WTC11 (cell line): ENCODE measurements at places on chromosomes 1 and 21. TPM values are rescaled to one million over a fixed set of nuclear protein-coding genes. Genes with fewer than 3 reads are reported as not detected.

GRCh38 chr1:11273595-11274234 is 717 bp downstream of the UBIAD1 start:
- peak overlapping the region; percentile 92 for H3K4me3 ChIP-seq
- peak overlapping the region; percentile 83 for H3K27ac ChIP-seq
- no peak for DNase-seq
- peaks cover 17% of the 10 kb centered on the region for H3K36me3 ChIP-seq
- peaks cover 14% of the 10 kb centered on the region for H3K4me1 ChIP-seq

DNA sequence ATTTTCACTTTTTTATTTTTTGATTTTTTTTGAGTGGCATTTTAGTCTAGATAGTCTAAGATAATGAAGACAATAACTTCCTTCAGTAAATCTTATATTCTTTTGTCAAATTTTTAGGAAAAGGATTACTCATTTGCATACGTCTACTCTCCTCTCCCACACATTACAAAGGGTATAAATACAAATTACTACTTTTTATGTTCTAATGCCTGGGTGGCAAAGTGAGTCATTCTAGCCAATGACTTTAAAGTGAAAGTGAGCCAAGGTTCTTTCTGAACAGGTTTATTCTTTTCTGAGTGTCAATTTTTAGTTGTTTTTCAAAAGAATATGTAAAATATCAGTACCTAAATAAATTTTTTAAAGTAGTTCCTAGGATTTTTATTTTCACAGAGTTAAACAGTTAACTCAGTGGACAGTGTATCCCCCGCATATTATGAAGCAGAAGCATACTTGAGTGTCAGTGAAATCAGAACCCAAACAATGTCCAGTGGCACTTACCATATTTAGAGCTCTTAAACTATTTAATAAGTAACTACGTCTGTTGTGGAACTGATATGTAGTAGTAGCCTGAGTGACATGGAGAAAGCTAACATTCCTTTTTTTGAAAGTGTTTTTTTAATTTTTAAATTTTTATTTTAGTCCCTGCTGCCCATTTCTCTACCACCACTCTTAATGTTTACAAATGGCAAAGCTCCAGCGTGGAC is 141.7 kb downstream of the PHTF1 start:
- H3K36me3 ChIP-seq = no peaks in the 10 kb centered on the region
- H3K4me1 ChIP-seq = peaks cover 17% of the 10 kb centered on the region
- no peak overlapping the region for H3K4me3 ChIP-seq
- no peak for DNase-seq
- no peak overlapping the region for H3K27ac ChIP-seq
- no peaks in the 10 kb centered on the region for H3K27me3 ChIP-seq

GRCh38 chr1:180525715-180526039 is 23.3 kb upstream of the ACBD6 start:
- no peak overlapping the region for H3K4me3 ChIP-seq
- no peaks in the 10 kb centered on the region for H3K27me3 ChIP-seq
- no peak for DNase-seq
- no peaks in the 10 kb centered on the region for H3K36me3 ChIP-seq

DNA sequence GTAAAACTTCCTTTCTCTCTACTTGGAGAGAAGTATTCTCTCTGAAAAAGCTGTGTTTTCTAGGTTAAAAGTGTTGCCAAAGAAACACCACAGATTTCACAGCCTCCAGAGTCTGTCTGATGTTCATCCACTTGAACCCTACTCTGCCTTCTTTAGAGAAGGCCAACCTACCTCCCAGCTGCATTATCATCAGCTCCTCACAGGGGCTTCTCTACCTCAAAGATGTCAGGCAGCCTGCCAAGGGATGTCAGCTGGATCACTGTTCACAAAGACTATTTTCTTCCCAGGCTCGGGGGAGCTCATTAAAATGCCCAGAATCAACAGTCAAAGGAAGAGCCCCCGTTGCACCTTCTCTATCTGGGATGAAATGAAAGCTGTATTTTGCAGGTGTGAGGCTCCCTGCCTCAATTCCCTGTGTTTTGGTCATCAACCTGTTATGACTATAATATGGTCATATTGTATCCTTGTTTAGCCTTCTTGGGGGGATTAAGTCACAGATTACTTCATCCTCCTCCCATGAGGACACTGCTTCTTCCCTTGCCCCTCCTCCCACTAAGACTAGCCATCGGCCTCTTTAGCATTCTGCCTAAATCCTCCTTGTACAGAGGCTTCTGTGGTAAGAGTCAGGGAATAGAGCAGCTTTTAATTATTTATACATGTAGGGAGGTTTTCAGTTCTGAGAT is 25.7 kb downstream of the ANGPTL7 start:
- no peak overlapping the region for H3K4me3 ChIP-seq
- H3K4me1 ChIP-seq = no peaks in the 10 kb centered on the region
- H3K36me3 ChIP-seq = peaks cover 72% of the 10 kb centered on the region
- H3K27ac ChIP-seq = no peak overlapping the region

GRCh38 chr1:160951443-160952128 is 3.0 kb downstream of the ITLN2 start:
- no peak overlapping the region for H3K4me3 ChIP-seq
- H3K4me1 ChIP-seq = peaks cover 38% of the 10 kb centered on the region
- DNase-seq = peak; percentile 71

DNA sequence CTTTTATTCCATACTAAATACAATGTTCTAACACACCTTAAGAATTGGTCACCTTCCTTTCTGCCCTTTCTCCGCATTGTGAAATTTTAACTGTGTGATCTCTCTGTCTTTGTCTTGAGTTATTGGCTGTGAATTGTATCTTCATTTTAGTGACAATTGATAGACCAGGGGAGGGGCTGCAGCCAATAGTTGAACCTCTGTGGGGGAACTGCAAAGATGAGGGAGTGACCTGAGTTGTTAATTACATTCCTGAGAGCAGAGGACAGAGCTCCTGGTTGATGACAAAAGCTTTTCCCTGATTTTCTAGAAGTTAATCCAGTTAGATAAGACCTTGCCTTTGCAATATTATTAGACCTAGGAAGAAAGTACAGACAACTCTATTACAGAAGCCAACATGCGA is 1535.7 kb downstream of the BRINP3 start:
- H3K4me3 ChIP-seq = no peak overlapping the region
- no peak overlapping the region; the same call in 1 of the 2 replicates for H3K27ac ChIP-seq
- H3K27me3 ChIP-seq = no peaks in the 10 kb centered on the region
- H3K36me3 ChIP-seq = no peaks in the 10 kb centered on the region
- H3K4me1 ChIP-seq = peaks cover 10% of the 10 kb centered on the region

DNA sequence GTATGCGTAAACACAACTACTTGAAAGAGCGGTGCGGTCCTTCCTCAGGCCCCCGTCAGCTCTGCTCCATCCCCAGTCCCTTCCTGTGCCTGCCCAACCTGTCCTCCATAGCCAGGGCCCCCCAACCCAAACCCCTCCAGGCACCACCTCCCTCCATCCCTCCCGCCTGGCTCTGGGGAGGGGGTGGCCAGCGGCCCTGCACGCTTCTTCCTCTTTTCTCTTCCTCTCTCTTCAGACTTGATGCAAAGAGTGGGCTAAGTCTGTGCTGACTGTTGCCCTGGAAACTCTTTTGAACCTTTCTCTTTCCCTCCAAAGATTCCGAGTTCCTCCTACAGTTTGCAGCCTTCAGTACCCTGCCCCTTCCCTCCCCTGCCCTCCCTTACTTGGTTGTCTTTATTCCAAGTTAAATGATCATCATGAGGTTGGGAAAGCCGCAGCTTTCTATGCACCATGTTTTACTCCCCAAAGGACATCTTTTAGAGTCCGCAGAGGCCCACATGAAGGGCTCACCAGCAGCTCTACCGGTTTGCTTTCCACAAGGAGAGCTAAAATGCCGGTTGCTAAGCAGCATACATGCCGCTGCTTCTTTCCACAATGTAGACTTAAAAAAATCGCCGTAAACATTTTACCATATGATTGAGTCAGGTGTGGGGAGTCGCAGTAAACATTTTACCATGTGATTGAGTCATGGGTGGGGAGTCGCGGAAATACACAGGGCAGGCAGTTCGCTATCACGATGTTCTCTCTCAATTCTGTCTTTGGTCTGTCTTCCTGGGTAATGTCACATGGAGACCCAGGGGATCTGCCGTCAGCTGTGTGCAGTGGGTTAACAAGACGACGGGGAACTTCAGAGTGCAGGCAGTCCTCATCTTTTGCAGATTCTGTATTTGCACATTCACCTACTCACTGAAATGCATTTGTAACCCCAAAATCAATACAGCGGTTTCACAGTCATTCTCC is 525.3 kb downstream of the KIF26B start:
- no peak for DNase-seq
- no peaks in the 10 kb centered on the region for H3K4me1 ChIP-seq
- no peaks in the 10 kb centered on the region; the same call in 1 of the 2 replicates for H3K27me3 ChIP-seq
- H3K4me3 ChIP-seq = no peak overlapping the region

GRCh38 chr1:230827081-230827681 is 41.1 kb downstream of the C1orf198 start:
- no peaks in the 10 kb centered on the region for H3K36me3 ChIP-seq
- H3K27me3 ChIP-seq = no peaks in the 10 kb centered on the region; the same call in 1 of the 2 replicates
- no peaks in the 10 kb centered on the region for H3K4me1 ChIP-seq
- no peak overlapping the region for H3K27ac ChIP-seq
- DNase-seq = no peak
- H3K4me3 ChIP-seq = no peak overlapping the region

DNA sequence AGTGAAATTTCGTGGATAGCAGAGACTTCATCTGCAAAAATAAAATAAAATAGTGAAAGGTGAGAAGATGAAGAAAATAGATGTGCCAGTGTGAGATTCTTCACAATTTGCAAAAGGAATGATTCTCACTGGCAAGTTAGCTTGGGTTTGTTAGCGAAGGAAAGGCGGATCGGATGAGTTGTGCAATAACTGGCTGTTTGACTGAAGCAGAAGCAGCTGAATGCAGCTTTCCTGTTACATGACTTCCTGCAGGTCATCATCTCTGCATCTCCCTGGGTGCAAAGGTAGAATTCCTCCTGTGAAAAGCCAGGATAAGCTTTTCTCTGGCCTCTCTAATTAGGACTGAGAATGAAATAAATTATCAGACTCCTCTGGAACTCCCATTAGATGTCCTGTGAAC is 263.1 kb upstream of the CHRM3 start:
- peaks cover 75% of the 10 kb centered on the region for H3K4me1 ChIP-seq
- no peak overlapping the region; the same call in 1 of the 2 replicates for H3K4me3 ChIP-seq
- peak overlapping the region; percentile 64; the same call in 1 of the 2 replicates for H3K27ac ChIP-seq
- peaks cover 5% of the 10 kb centered on the region; the same call in 1 of the 2 replicates for H3K36me3 ChIP-seq
- no peaks in the 10 kb centered on the region for H3K27me3 ChIP-seq
- DNase-seq = no peak

DNA sequence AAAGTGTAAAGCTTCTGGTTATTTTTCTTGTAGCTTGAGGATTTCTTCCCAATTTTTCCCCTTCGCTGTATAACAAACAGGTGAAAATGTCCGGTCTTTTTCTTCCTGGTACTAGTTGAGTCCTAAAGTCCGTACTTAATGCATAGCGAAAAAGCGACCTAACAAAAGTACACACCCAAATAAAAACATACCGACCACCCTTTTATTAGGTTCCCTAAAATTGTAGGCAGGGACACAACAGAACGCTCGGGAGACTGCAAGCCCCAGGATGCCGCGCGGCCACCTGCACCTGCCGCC is 281 bp upstream of the BTF3L4 start:
- no peak for DNase-seq
- H3K27ac ChIP-seq = peak overlapping the region; percentile 99
- peaks cover 33% of the 10 kb centered on the region for H3K4me1 ChIP-seq
- peaks cover 32% of the 10 kb centered on the region for H3K36me3 ChIP-seq
- peak overlapping the region; percentile 97 for H3K4me3 ChIP-seq
- H3K27me3 ChIP-seq = no peaks in the 10 kb centered on the region

CFAP141 gene
- not detected in 3 replicates for total RNA-seq

LORICRIN gene
- total RNA-seq = not detected in 3 replicates

TEDDM1 gene
- not detected in 3 replicates for total RNA-seq

DUSP10 gene
- 1.6 to 2.2 TPM (median 2.0 TPM) in 3 replicates for total RNA-seq

PHLDA3 gene
- total RNA-seq = 53.9 to 95.1 TPM (median 59.7 TPM) in 3 replicates

TPTE gene
- total RNA-seq = not detected in 3 replicates

CFAP107 gene
- not detected in 3 replicates for total RNA-seq

IVL gene
- not detected in 3 replicates for total RNA-seq

SYDE2 gene
- 11.0 to 13.8 TPM (median 11.4 TPM) in 3 replicates for total RNA-seq
